Endothelial cell of umbilical vein (primary cell): ENCODE measurements at places on chromosomes 11 and 22. TPM values are rescaled to one million over a fixed set of nuclear protein-coding genes. Genes with fewer than 3 reads are reported as not detected.

DNA sequence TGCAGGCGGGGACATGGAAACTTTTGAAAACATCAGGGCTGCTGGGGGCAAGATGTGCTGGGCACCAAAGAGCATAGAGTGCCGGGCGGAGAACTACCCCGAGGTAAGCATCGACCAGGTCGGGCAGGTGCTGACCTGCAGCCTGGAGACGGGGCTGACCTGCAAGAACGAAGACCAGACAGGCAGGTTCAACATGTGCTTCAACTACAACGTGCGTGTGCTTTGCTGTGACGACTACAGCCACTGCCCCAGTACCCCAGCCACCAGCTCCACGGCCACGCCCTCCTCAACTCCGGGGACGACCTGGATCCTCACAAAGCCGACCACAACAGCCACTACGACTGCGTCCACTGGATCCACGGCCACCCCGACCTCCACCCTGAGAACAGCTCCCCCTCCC, 19.4 kb downstream of the MUC5B start:
- H3K4me1 ChIP-seq, result no peaks in the 10 kb centered on the region
- H3K4me3 ChIP-seq, result no peak overlapping the region
- H3K27me3 ChIP-seq, result no peaks in the 10 kb centered on the region
- no peaks in the 10 kb centered on the region for H3K36me3 ChIP-seq
- no peak overlapping the region for H3K27ac ChIP-seq
- no peak for DNase-seq

GRCh38 chr11:29353833-29354232, 663.0 kb downstream of the KCNA4 start:
- no peaks in the 10 kb centered on the region for H3K4me1 ChIP-seq
- no peak for DNase-seq
- no peaks in the 10 kb centered on the region for H3K36me3 ChIP-seq
- no peak overlapping the region for H3K4me3 ChIP-seq
- no peaks in the 10 kb centered on the region for H3K27me3 ChIP-seq
- no peak overlapping the region for H3K27ac ChIP-seq

DNA sequence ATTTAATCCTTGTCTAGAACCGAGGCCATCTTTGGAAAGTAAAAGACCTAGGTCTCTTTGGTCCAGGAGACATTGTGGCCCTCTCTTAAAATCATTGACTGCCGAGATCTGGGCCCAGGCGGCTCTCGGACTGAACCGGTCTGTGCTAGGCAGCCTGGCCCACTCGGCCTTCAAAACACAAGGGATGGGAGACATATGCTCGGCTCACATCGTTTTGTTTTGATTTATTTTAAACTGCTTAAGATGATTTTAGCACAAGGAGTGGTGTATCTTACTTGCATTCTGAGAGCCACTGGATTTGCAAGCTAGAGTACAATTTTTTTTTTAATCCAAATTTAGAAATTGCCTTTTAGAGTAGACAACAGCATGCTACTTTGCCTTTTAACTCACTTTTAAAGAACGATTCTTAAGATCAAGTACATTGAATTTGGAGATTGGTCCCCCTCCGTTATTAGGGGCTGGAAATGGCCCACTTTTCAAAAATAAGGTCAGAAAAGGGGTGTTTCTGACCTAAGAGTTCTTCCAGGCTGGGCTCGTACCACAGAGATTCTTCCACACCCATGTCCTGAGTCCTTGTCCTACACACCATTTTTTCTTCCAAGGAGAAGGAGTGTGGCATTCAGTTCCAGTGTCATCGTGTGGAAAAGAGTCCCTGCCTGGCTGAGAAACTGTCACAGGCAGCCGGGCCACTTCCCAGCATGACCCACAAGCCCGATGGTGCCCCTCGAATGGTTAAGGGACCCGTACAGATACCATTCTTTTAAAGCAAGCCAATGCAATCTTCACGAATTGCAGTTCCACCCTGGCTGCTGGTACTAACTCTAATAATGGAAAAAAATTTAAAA, 80.5 kb upstream of the WNT7B start:
- peaks cover 56% of the 10 kb centered on the region for H3K4me1 ChIP-seq
- H3K4me3 ChIP-seq, result no peak overlapping the region
- H3K27ac ChIP-seq, result peak overlapping the region; percentile 34
- DNase-seq, result no peak
- H3K27me3 ChIP-seq, result no peaks in the 10 kb centered on the region
- no peaks in the 10 kb centered on the region for H3K36me3 ChIP-seq

DNA sequence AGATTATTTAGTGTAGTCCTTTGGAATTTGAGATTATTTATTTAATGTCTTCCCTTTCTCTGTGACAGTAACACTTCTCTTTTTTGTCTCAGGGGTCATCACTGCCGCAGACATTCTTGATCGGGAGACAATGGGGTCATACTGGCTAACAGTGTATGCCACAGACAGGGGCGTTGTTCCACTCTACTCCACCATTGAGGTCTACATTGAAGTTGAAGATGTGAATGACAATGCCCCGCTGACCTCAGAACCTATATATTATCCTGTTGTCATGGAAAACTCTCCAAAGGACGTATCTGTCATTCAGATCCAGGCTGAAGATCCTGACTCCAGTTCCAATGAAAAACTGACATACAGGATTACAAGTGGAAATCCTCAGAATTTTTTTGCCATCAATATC, 299.9 kb downstream of the FAT3 start:
- no peaks in the 10 kb centered on the region for H3K4me1 ChIP-seq
- no peak overlapping the region for H3K27ac ChIP-seq
- no peaks in the 10 kb centered on the region for H3K27me3 ChIP-seq
- H3K4me3 ChIP-seq, result no peak overlapping the region

DNA sequence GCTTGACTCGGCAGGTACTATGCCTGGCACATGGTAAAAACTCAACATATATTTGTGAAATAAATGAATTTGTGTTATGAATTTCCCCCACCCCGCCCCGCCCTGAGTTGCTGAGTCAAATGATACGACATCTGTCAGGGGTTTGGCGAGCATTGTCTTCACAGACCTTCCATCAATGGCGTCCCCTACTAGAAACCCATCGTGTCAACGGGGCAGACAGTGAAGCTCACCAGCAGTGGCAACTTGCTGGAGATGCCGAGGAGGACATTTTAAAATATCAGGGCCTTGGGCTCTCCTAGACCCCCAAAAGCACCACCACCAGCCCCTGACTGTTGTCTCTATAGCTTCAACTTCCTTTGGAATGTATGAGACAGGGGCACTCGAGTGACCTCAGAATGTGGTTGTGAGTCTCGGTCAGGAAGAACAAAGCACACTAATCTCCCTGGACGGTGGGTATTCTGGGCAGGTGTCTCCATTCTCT, 761 bp upstream of the NXF1 start:
- H3K4me3 ChIP-seq, result peak overlapping the region; percentile 93
- peak overlapping the region; percentile 25 for H3K27ac ChIP-seq
- H3K4me1 ChIP-seq, result peaks cover 22% of the 10 kb centered on the region
- peaks cover 14% of the 10 kb centered on the region for H3K36me3 ChIP-seq
- DNase-seq, result no peak

KCNJ11 gene
- polyA plus RNA-seq, result 0.04 TPM in 1 of 2 replicates, not detected in the other

FXYD6 gene
- 1.4 and 2.0 TPM in 2 replicates for polyA plus RNA-seq
